ENCODE measurements at places on chromosomes 2 and 18. TPM values are rescaled to one million over a fixed set of nuclear protein-coding genes. Genes with fewer than 3 reads are reported as not detected.

The DNER gene
- polyA plus RNA-seq = 67.0 TPM

The MBP gene
- polyA plus RNA-seq = 13.3 TPM

The SLC5A7 gene
- 0.73 TPM for polyA plus RNA-seq

The IL1R2 gene
- 0.23 TPM for polyA plus RNA-seq

The SLC39A6 gene
- polyA plus RNA-seq = 54.2 TPM

The GATA6 gene
- 13.5 TPM for polyA plus RNA-seq

The SKOR2 gene
- not detected for polyA plus RNA-seq

The CCDC102B gene
- polyA plus RNA-seq = 8.5 TPM

The LONRF2 gene
- polyA plus RNA-seq = 5.4 TPM

The CCNT2 gene
- 72.9 TPM for polyA plus RNA-seq

The TWIST2 gene
- polyA plus RNA-seq = 4.0 TPM

The NDC80 gene
- 27.6 TPM for polyA plus RNA-seq

The REG3G gene
- polyA plus RNA-seq = not detected

The NFU1 gene
- polyA plus RNA-seq = 70.4 TPM

The MYOM1 gene
- polyA plus RNA-seq = 11.7 TPM

The VIL1 gene
- 28.8 TPM for polyA plus RNA-seq

The PLEKHA3 gene
- polyA plus RNA-seq = 28.7 TPM

The CDCA7 gene
- 34.6 TPM for polyA plus RNA-seq

DNA sequence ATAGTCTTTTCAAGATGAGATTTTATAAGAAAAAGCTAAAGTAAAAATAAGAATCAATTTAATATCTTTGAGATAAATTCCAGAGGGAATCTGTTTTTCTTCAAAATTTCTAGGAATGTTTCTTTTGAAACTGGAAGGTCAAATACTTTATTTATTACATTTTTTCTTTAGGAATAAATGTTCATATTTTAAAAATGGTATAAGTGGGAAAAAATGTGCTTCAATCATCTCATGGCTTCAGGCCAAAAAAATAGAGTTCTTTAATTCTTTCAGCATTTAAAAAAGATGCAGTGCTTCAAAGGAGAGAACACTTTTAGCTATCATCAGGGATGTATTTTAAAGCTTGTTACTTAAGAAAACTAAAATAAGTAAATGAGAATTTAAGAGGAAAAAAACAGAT is 110.6 kb downstream of the NEB start:
- no peak for DNase-seq

GRCh38 chr2:76977846-76978727 is 544.1 kb downstream of the LRRTM4 start:
- DNase-seq = no peak

DNA sequence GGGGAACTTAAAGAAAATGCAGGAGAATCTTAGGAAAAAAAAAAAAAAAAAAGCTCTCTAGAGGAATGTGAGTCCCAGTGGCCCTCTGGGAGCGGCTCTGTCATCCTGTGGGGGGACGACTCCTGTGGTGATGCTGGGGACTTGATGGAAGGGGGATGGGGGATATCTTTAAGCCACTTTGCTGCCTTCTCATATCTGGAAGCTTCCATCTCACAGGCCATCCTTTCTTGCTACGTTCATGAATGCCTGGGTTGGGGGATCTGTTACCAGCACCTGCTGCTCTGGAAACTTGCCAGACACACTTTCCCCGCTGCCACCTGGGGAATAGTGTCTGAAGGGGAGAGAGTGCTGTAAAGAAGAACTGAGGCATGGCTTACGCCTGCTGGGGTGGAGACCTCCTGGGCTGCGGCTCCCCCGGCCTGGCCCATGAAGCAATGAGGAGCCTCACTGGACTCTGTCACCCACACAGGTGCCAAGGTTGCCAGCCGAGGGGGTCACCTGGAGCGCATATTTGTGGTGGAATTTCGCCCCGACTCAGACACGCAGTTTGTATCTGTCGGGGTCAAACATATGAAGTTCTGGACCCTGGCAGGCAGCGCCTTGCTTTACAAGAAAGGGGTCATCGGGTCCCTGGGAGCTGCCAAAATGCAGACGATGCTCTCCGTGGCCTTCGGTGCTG is 92.8 kb downstream of the RTN4 start:
- no peak for DNase-seq

- DNase-seq = no peak
Observed at GRCh38 chr2:78984386-78984785, 41.1 kb upstream of the REG3G start.

- no peak for DNase-seq
Observed at GRCh38 chr2:86752934-86753333, 32.8 kb downstream of the RMND5A start.

- DNase-seq = no peak
Observed at GRCh38 chr2:133640103-133640502, 71.8 kb upstream of the NCKAP5 start.

GRCh38 chr2:241865957-241866789 is 3.4 kb upstream of the RTP5 start:
- no peak for DNase-seq

GRCh38 chr2:152549423-152549822 is 167.8 kb downstream of the PRPF40A start:
- no peak for DNase-seq

- no peak for DNase-seq
Observed at GRCh38 chr2:36589230-36589630, 8.7 kb downstream of the FEZ2 start.

DNA sequence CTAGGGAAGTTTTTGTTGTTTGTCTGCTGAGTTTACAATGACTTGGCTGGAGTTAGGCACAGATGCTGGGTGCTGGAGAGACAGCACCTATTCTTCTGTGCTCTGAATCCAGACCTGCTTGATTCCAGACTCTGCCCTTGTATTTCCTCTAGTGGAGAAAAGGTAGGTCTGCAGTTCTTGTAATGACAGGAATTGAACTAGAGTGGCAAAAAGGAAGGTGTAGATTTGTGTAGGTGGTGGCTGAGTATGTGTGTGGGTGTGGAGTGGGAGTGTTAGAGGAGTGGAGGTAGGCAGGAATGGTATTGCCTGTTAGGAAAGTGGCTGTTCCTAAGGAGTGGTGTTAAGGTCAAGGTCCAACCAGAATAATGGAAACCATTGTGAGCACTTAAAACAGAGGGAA is 71.9 kb upstream of the LYPD6 start:
- no peak for DNase-seq

DNA sequence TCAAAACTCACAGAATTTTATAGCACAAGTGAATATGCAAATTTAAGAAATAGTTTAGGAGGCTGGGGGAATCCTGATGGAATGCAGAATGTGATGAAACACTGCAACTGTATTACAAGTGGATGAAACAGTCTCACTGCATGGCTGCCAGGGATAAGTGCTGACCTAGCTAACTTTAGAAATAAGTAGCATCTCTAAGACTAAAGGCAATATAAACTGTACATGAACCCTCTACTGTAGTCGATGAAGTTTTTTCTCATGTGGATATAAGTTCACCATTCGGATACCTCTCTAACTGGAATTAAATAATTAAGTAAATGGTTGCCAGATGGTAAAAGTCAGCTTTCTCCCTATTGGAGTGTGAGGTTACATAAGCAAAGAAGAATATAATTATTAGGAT is 777.8 kb upstream of the RAB6C start:
- DNase-seq = no peak

DNA sequence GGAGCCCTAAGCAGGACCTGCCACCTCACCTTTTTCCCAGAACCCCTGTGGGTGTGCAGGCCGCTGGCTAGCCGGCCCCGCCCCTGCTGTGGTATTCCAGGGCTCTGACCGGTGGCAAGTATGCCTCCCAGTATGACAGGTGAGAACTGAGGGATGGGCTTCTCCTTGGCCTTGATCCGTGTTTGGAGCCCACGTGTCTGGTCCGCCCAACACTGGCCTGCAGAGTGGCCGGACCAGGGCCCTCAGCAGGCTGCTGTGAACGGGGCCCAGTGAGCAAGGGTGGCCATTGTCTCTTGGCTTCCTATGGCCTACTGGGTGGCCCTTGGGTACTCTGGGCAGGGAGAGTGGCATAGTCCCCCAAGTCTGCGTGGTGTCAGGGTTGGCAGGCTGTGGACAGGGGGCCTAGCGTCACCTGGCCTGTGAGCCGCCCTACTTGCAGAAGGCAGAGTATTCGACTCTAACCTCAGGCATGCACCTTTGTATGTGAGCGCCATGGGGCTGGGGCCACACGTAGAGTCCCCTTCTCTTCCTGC is 1.8 kb downstream of the RNPEPL1 start:
- DNase-seq = no peak

DNA sequence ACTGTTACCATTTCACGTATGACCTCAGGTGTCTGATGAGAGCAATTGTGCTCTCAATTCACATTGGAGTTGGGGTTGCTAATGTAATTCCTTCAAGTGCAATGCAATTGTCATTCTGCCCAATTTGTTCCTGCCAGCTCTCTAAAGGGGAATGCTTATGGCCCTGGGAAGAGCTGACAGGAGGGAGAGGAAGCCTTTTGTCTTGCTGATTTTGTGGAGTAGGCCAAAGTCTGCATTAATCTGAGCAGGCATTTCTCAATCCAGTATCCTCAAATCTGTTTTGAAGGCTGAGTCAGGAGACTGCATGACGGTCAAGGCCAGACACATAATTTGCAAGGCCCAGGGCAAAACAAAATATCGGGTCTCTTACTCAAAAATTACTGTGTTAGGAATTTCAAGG is 326.4 kb upstream of the SPHKAP start:
- DNase-seq = no peak

DNA sequence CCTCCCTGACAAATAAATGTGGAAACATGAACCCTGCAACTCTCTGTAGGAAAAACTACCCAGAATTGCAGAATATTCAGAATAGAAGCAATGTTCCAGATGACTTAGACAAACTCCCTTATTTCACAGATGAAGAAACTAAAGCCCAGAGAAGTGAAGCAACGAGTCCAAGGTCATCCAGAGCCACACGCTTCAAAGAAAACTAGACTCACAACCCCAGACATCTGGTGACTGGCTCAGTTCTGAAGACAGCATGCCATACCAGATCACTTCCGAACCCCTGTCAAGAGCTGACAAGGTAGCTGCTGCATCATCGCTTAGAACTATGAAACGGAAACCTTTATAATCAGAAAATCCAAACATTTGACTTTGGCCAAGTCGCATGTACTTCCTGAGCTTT is 101.3 kb downstream of the PID1 start:
- no peak for DNase-seq

- no peak for DNase-seq
Observed at GRCh38 chr18:68693091-68693815, 21.7 kb downstream of the TMX3 start.

DNA sequence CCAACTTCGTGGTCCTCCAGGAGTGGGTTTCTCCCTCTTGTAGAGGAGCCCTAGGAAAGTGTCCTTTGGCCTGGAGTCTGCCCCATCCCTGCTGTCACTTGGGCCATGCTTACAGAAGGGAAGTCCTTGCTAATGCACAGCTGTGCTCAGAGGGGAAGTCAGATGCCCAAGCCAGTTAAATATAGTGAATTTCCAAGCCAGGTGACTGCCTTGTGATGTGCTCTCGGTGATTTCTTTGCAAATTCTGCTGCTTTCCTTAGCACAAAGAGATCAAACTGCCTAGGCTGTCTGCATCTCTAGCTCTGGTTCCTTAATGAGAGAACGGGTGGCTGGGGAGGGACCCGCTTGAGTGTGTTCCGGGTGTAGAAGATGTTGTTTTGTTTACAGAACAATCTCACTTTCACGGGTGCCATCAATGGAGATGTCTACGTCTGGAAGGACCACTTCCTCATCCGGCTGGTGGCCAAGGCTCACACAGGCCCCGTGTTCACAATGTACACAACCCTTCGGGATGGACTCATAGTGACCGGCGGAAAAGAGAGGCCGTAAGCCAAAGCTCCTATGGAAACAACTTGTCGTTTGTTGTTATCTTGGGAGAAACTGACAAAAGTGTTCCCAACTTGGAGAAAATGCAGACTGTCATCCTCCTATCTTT is 91.4 kb downstream of the RTN4 start:
- DNase-seq = no peak

- no peak for DNase-seq
Observed at GRCh38 chr2:234954551-234954992, 2.8 kb downstream of the SH3BP4 start.

DNA sequence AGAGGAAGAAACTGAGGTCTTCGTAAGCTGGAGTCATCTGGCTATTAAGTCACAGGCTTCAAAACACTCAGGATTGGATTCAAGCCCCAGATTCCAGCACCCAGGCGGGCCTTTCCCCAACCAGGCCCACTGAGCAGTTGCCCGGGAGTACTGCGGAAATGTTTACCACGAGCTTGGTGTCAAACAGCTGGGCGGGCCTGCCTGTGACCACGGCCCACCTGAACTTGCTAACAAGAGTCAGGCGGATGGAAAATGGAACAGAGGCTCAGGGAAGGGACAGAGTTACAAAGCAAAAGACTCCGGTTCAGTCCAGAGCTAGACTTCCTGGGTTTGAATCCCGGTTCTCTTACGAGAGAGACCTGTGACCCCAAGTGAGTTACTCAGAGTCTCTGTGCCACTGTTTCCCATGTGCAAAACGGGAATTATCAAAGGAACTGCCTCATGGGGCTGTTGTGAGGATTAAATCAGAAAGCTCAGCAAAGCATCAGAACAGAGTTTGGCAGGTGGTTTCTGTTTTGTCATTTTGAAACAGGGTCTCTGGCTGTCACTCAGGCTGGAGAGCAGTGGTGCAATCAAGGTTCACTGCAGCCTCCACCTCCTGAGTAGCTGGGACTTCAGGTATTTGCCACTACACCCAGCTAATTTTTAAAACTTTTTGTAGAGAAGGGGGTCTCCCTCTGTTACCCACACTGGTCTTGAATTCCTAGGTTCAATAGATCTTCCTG is 49.0 kb upstream of the TFCP2L1 start:
- DNase-seq = no peak

DNA sequence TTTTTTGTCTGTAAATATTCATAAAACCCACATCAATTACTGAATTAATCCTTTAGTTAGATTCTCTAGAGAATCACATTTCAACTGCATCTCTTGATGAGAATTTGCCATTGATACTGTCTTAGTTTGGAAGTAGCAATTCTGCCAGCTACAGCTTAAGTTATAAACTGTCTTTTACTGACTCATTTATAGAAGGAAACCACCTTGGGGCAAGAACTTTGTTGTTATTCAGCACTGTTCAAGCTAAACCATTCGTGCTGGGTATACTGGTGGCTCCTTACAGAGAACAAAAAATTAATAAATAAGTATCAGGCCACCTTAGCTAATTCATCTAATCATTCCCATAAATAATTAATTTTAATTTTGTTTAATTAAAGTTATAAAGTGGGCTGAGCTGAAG is 1082.6 kb upstream of the CELF4 start:
- DNase-seq = no peak

- DNase-seq = no peak
Observed at GRCh38 chr2:150124739-150125138, 362.7 kb downstream of the RND3 start.

DNA sequence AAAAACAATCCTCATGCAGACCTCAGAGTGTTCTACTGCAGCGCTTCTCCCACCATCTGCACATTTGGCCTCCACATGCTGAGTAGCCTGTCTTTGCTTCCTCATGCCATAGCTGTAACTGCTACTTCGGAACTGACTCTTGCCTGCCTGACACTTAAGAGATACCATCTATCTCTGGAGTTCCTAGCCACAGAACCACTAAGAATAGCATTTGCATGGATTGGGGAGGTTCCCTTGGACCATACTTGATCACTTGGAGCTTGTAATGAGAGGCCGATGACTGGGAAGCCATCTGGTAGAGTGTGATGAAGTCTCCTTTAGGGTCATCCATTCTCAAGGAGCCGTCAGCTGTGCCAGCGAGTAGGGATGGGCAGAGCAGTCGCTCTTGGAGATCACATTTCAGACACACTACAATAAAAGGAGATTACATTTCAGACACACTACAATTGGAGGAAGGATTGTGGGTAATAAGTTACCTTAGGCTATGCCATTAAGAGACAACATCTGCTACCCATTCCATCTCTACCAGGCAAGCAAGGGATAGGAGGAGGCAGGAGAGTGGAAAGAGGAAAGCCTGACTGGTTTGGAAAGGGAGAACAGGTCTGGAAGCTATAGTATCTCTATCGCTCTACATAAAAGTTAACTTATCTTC is 21.8 kb downstream of the DOK1 start:
- no peak for DNase-seq

Measured in left renal pelvis (tissue), 4 donors.